MG63 (cell line): ENCODE measurements at places on chromosomes 11 and 22. TPM values are rescaled to one million over a fixed set of nuclear protein-coding genes. Genes with fewer than 3 reads are reported as not detected.

Gene VWCE
- not detected in 2 replicates for total RNA-seq

Gene SLC35C1
- total RNA-seq = 3.8 and 11.5 TPM in 2 replicates

Gene CASP1
- total RNA-seq = 0.20 and 2.3 TPM in 2 replicates

Gene SMCO4
- total RNA-seq = 11.4 and 20.5 TPM in 2 replicates

Gene ARHGEF17
- total RNA-seq = 4.7 and 10.9 TPM in 2 replicates
